CD4-positive, alpha-beta T cell (primary cell): ENCODE measurements at places on chromosomes 1 and 21. TPM values are rescaled to one million over a fixed set of nuclear protein-coding genes. Genes with fewer than 3 reads are reported as not detected.

Gene MYCL
- 0.50 TPM for total RNA-seq

- DNase-seq = no peak
Observed at GRCh38 chr1:91798241-91798648, 87.7 kb downstream of the TGFBR3 start.

- DNase-seq = no peak
Observed at GRCh38 chr1:243354511-243355153, 98.8 kb downstream of the SDCCAG8 start.

DNA sequence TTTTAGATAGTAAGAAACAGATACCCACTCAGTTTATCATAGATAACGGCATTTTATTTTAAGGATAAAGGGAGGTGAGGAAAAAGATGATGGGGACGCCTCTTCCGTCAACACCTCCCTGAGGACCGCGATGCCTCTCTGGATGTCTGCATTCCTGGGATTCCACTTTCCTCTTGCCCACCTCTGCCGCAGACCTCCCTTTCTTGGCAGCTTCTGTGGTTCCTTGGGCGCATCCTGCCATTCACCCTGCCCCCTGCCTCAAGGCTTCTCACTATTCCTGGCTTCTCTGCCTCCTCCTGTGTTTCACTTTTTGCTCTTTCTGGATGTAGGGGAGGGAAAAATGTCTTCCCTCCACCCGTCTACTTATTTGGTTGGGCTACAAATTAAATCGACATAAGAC lies 19.9 kb downstream of the HUNK start:
- DNase-seq = no peak

DNA sequence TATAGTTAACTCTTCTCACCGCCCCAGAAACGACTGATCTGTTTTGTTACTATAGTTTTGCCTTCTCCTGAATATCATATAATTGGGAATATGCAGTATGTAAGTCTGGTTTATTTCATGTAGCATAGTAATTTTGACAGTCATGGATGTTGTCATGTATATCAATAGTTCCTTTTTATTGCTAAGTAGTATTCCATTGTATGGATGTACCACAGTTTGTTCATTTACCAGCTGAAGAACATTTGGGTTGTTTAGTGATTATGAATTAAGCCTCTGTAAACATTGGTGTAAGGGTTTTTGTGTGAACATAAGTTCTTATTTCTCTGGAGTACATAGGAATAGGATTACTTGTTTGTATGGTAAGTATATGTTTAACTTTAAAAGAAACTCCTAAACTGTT lies 55.5 kb downstream of the ACTL8 start:
- DNase-seq = no peak

DNA sequence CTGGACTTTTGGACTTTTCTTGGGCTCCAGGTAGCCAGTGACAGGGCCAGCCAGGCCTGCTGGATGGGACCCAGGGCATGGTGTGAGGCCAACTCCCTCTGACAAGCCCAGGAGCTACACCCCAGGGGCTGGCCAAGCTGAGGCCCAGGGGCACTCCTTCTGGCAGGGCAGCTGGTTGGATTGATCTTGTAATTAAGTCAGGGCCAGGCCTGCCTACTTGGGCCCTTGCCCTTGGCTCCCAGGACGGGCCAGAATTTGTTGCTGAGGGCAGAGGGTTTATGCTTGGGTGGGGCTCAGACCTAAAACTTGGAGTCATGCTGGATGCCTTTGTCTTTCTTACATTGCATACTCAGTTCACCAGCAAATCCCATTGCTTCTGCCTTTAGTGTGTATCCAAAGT lies 20.7 kb downstream of the KCNA2 start:
- no peak for DNase-seq

DNA sequence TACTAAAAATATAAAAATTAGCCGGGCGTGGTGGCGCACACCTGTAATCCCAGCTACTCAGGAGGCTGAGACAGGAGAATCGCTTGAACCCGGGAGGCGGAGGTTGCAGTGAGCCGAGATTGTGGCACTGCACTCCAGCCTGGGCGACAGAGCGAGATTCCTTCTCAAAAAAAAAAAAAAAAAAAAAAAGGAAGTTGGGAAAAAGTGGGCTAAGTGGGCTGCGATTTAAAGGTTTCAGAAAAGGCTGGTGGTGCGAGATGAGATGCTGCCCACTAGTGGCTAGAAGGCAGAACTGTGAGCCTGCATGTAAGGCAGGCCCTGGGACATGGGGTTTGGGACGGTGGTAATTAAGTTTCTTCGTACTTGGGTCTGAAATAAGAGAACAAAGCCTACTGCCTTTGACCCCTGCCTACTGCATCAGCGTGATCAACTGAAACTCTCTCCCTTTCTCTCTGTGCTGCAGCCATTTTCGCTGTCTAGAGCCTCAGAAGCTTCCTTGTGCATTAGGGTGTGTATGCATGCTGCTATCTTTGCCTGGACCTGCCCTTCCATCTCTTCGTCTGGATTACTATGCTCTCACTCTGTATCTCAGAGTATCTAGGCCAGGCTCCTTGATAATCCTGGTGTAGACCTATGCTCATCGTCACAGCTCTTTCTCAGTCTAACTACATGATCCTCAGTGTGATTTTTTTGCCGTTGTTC lies 12.4 kb downstream of the FMOD start:
- DNase-seq = peak; percentile 55

Gene TEKT2
- 0.33 TPM for total RNA-seq

Gene CLCNKB
- total RNA-seq = not detected

Gene BPNT1
- total RNA-seq = 2.5 TPM

DNA sequence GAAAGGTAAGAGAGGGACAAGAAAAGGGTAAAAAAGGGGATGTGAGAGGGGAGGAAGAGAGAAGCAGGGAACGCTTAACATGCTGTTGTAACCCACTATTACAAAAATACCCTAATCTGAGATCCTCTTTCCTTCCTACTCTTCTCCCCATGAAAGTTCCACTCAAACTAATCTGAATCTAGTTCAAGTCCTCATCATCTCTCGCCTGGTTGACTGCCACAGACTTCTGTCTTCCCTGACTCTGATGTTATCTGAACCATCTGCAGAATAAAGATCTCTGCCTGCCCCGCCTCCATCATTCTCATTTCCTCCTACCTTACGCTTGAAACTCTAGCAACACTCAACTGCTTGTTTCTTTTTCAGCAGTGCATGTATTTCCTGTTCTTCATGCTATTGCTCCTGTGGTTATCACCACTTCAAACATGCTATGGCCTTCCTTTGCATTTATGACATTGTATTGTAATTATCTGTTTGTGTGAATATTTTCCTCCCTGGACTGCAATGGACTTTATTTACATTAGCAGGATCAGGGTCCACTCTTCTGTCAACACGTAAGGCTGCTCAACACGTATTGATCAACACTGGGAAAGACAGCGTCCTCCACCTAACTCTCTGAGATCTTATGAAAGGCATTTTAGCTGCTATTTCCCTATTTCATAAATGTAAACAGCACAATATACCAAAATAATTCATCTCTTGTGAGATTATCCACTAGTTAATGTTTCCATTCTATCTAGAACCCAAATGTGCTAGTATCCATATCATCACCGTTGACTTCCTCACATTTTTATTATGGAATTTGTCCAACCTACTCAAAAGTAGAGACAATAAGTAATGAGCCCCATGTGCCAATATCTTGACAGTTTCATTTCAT lies 215.5 kb upstream of the USP25 start:
- DNase-seq = peak; percentile 82

DNA sequence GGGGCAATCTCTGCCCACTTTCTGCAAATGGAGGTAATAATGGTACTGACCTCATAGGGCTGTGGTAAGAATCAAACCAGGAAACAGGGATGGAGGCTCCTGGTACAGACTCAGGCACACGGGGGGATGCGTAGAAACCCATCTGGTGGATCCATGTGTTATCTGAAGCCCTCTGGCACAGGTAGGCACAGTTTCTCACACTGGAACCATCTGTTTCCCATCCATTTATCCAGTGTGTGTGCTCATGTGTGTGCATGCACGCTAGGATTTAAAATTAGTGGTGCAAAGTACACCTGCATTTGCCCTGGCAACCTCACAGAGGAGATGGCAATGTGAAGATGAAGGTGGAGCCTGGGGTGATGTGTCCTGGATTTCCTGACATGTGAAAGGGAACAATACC lies 103.3 kb downstream of the RAVER2 start:
- no peak for DNase-seq

Gene GJA9
- not detected for total RNA-seq

Gene MYOM3
- total RNA-seq = not detected

DNA sequence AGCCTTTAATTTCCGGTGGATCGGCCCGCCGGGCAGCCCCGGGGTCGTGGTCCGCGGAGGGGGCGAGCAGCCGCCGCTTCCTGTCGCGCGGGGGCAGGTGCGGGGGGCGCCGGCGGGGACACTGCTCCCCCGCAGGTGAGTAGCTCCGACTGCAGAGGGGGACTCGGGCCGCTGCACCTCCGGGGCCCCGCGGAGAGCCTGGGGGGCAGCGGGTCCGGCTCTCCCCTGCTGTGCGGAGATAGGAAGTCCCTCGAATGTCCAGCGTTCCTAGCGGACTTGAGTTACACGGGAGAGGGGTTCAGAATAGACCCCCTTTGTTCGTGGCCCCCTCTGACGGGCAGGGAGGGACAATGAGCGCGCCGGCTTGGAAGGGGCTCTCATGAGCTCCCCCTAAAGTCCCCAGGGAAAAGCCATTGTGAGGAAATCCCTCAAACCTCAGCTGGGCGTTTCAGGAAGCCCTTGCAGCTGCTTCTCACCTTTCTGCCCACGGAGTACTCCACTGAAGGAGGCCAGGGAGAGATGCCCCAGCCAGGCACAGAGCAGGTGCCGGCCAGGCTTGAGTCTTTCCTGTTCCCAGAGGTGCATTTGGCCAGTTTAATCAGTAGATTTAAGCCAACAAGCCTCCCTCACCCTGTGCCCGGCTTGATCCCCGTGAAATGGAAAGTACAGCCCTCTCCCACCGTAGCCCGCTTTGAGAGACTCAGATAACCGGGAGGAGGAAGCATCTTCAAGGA lies 925 bp downstream of the PDE9A start:
- DNase-seq = peak; percentile 29

- no peak for DNase-seq
Observed at GRCh38 chr1:186188736-186189135, 186.3 kb downstream of the TPR start.

- no peak for DNase-seq
Observed at GRCh38 chr1:167824163-167824794, 89.7 kb downstream of the ADCY10 start.

Gene EXOSC10
- total RNA-seq = 89.0 TPM

GRCh38 chr1:61058483-61059245 lies 23.7 kb upstream of the NFIA start:
- no peak for DNase-seq

Gene UFC1
- total RNA-seq = 97.8 TPM

GRCh38 chr1:198232378-198232777 lies 75.6 kb downstream of the NEK7 start:
- no peak for DNase-seq

DNA sequence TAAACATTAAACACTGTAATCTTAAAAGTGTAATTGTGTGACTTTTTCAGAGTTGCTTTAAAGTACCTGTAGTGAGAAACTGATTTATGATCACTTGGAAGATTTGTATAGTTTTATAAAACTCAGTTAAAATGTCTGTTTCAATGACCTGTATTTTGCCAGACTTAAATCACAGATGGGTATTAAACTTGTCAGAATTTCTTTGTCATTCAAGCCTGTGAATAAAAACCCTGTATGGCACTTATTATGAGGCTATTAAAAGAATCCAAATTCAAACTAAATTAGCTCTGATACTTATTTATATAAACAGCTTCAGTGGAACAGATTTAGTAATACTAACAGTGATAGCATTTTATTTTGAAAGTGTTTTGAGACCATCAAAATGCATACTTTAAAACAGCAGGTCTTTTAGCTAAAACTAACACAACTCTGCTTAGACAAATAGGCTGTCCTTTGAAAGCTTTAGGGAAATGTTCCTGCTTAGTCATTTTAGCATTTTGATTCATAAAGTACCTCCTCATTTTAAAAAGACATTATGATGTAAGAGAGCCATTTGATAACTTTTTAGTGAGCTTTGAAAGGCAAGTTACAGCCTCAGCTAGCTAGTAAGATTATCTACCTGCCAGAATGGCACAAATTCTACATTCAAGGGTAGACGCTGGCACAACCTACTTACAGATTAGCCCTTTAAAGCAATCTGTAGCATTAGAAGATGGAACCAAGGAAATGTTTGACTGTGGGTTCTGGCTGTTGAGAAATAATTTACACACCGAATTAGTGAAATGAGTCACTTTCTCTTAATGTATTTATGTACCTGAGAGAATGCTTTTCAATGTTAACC lies 9.4 kb downstream of the SOD1 start:
- no peak for DNase-seq

DNA sequence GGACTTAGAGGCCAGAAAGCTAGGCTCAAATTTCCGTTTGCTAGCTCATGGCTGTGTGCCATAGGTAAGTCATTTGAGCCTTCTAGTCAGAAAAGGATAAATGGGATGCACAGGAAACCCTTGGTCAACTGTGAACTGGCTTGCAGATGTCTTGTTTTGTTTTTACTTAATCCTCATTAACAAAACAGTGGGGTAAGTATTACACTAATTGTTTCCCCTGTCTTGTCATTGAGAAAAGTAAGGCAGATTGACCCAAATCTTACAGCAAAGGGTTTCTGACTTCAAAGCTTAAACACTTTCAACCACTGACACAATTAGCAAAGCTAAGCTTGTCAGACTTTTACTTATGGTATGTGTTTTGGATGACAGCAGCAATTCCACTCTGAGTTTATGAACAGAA lies 291.3 kb downstream of the NTNG1 start:
- DNase-seq = no peak

Gene RPS6KA1
- total RNA-seq = 29.6 TPM

- peak; percentile 58 for DNase-seq
Observed at GRCh38 chr1:2314803-2315673, 76.3 kb downstream of the MORN1 start.

DNA sequence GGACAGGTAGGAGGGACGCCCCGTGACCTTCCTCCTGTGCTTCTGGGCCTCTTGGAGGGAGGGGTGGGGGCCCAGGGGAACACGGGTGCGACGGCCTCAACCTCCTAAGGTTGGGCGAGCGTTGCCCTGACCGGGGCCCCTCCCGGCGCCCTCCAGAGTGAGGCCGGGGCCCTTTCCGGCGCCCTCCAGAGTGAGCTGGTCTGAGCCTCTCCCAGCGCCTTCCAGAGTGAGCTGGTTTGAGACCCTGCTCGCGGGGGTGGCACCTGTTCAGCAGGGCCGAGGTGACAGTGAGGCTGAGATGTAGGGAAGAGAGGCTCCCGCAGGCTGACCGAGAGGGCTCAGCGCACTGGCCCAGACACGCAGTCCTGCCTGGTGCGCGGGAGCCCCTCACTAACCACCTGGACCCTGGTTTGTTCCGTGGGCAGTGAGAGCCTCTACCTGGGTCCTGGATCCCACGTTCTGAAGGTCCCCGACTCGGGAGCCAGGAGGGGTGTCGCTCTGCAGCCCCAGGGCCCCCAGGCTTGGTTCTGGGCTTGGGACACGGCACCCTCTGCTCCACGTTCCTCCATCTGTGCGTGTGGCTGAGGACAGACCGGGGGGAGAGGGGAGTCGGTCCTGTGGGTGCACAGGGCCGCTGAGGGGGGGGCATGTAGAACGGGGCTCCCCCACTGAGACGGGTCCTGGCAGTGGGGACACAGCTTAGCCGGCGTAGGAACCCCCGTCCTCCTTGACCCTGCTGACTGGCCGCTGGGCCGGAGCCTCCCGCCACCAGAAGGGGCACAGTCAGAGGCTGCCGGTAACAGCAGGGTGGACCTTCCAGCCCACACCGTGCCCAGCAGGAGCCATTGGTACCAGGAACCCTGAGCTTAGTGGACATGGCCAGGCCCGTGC lies 1.4 kb downstream of the COL6A1 start:
- DNase-seq = peak; percentile 33
